Stimulated activated CD8-positive, alpha-beta memory T cell treated with anti-CD3 and anti-CD28 coated beads, Interleukin-7, amount 100 ng/mL, for 1 hour (primary cell): ENCODE measurements at places on chromosomes 1 and 21.

- no peak for DNase-seq
Measured at GRCh38 chr1:174726167-174726879, 273.4 kb upstream of the CACYBP start.

DNA sequence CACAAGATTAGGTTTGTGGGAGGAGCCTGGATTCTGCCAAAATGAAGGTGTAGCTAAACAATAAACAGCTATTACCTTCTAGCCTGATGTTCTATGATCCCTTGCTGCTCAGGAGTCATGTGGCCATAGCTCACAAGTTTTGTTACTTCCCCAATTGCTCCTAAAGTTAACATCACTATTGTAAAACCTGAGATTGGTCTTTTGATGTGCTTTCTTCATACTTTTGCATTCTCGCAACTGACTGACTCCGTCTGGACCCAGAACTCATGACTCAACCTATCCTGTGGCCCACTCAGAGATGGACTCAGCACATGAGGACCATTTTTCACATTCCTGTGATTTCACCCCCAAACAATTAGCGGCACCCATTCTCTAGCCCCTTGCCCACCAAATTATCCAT, 69.1 kb downstream of the PTGS2 start:
- DNase-seq: no peak

DNA sequence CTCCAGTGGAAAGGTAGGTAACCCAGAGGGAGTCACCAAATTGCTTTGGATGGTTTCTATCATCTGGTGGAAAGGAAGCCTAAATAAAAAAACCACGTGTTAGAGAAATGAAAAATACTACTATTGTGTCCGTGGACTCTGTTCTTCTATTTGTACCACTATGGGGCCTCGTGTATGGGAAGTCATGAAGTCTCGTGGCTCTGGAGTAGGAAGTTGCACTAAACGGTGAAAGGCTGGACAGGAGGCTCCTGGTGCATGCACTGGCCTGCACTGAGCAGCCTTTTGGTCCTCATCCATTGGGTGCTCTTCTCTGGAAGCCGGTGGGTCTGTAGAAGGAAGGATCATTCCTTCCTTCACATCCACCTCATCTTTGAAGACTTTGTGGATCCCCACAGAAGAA, 17.0 kb downstream of the F3 start:
- DNase-seq: no peak

DNA sequence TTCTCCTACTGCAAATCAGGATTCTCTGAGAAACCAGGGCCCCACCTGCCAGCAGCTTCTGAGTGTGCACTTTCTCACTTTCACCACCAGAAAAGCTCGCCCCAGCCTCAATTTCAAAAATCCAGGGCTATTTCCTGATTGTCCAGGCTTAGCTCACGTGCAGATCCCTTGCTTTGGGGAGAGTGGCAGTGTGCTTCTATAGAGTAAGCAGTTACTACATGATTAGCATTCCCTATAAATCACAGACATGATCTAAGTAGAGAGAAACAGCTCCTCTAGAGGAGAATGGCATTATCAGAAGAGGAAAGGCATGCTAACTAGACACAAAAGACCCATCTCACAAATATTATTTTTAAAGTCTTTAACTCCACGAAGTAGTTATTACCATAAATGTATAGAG, 456.0 kb upstream of the PKN2 start:
- DNase-seq: no peak

DNA sequence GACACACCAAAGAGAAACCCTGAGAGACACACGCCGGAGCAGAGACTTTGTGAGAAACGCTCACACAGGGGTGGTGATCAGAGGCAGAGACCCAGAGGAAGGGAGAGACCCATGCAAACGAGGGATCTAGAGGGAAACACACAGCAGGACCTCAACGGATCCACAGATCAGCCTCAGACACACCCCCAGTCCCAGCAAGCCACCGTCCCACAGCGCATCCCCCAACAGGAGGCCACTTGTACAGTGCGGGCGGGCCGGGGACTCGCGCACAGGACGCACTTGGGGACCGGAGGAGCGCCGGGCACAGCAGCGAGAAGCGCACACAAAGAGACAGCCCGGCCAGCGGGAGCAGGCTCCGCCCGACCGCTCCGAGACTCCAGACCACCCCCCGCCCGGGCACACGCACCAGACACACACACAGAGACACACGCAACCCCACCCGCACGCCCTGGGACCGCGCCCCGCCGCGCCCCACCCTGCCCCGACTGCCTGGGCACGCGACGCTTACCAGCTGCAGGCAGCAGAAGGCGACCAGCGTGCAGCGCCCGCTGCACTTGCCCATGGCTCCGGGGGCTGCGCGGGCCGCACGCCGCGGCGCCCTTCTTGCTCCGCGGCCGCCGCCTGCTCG, 587 bp downstream of the NKAIN1 start:
- no peak for DNase-seq

DNA sequence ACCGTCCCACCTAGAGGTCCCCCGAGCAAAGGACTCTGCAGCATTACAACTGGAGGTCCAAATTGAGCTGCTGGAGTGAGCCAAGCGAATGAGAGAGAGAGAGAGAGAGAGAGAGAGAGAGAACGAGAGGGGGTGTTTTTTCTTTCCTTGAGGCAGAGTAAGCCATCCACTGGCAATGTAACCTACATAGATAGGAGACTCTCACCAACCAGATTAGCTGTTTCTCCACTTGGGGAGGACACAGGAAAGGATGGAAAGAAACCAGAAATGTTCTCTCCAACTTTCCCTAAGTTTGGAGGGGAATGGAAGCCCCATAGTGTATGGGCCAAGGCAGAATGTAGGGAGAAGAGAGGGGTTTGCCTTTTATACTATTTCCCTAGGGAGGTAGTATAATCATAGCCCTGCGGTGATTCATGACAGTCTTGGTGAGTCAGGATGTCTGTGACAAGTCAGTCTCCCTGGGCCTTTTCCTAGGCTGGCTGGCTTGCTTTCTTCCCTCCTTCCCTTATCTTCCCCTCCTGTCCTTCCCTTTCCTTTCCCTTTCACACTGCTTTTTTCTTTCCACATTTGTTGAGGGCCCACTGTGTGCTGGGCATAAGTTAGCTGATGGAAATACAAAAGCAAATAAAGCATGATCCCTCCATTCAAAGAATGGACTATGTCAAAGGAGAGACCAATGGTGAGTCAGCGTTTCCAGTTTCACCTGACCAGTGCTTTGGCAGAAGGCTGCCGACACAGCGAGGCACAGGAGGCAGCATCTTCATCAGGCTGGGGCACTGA, 7.1 kb downstream of the FNDC7 start:
- DNase-seq: no peak

GRCh38 chr1:36555041-36555440, 72.3 kb upstream of the CSF3R start:
- DNase-seq: no peak

GRCh38 chr21:39182016-39182415, 1.2 kb downstream of the PSMG1 start:
- no peak for DNase-seq

GRCh38 chr1:8529901-8530300, 212.0 kb downstream of the SLC45A1 start:
- no peak for DNase-seq

- DNase-seq: no peak
Measured at GRCh38 chr21:41160036-41160435, 7.9 kb upstream of the BACE2 start.

GRCh38 chr1:211606914-211607753, 28.2 kb upstream of the SLC30A1 start:
- no peak for DNase-seq

GRCh38 chr1:68011657-68012375, 38.6 kb downstream of the DIRAS3 start:
- no peak for DNase-seq

DNA sequence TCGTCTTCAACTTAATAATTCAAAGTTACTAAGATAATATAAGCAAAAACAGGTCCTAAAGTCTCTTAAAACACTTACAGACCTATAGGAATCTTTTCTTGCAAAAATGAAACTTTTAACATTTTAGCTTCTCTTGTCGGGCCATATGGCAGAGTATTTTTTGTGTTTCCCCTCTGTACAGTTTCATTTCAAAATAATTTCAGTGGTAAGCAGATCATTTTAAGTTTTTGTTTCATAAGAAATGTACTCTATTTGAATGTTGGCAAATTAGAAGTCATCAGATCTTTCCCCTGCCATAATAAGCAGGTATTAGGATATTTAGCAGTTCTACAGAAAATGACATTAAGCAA, 37.9 kb downstream of the RGL1 start:
- no peak for DNase-seq

DNA sequence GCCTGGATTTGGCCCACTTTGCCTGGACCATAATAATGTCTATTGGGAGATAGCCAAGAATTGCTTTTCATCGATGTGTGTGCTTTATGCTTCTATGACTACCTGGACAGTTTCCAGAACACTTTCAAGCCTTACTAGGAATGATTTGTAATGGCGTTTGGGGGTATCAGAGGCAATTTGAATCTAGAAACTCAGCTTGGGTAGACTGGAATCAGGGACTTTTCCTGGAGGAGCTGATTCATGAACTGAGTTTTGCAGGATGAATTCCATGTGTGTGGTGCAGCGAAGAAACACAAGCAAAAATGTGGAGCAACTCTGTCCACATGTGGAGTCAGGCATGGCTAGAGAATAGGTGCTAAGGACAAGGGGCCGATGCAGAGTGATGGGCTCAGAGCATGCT, 11.9 kb upstream of the TMEM61 start:
- no peak for DNase-seq

DNA sequence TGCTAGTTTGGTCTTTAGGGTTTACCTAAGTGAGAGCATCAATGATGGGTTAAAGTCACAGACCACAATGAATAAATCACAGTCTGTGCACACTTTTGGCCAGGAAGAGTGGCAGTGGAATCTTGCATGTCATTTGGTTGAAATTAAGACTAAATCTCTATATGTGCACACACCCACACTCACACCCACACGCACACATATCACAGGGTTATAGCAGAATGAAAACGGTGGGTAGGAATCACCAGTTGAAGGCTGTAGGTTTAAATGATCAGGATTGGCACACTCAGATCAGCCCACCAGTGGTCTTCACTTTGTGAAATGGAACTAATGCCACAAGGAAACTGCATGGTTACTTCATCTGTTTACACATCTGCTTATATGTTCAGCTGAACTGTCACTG, 97.6 kb upstream of the ADAR start:
- no peak for DNase-seq
